Lung (tissue), 17 donors: ENCODE measurements at places on chromosomes 4 and X. TPM values are rescaled to one million over a fixed set of nuclear protein-coding genes. Genes with fewer than 3 reads are reported as not detected.

DNA sequence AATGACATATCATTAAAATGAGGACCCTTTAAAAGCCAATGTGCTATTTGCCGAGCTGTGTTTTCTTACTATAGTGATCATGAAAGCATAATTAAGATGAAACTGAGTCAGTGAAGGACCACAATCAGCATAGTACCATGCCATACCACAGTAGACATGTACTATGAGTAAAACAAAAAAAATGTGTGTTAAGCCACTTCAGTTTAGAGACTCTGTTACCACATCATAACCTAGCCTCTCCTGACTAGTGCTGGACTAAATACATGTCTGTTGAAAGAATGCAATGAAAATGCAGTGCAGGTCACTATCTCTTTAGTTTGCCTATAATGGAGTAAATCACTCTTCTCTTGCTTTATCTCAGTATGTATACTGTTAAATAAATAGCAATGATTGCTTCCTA is 12.3 kb upstream of the DDX53 start:
- no peaks in the 10 kb centered on the region for H3K4me1 ChIP-seq
- H3K27ac ChIP-seq, result no peak overlapping the region
- no peak overlapping the region for H3K4me3 ChIP-seq
- H3K27me3 ChIP-seq, result no peaks in the 10 kb centered on the region

DNA sequence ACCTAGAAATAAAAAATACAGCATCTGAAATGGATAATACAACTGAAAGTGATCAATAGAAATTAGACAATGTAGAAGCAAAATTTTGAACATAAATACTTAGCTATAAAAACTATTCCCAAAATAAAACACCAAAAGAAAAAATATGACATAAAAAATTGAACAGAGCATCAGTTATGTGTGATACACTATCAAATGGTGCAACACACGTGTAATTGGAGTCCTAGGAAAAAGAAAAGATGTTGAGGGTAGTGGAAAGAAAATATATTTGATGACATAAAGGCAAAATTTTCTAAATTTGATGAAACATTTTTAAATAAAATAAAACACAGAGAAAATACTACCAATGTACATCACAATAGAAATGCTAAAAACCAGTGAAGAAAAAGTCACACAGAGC is 63.1 kb downstream of the NPY2R start:
- H3K27ac ChIP-seq, result no peak overlapping the region
- H3K36me3 ChIP-seq, result no peaks in the 10 kb centered on the region
- H3K4me1 ChIP-seq, result no peaks in the 10 kb centered on the region
- DNase-seq, result peak; percentile 8
- H3K4me3 ChIP-seq, result no peak overlapping the region

DNA sequence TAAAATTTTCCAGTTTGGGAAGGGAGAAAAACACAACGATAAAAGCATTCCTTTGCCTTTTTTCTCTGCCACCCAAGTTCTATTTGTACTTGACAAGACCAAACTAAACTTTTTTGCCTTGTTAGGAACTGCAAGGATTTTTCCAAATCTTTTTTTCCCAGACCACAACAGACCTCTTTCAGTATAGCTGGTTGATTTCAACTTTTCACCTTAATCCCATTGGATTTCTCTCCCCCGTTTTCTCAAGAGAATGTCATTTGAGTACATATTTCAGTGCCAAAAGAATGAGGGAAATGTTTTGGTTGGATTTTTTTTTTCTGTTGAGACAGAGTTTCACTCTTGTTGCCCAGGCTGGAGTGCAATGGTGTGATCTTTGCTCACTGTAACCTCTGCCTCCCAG is 18.5 kb upstream of the SGMS2 start:
- no peaks in the 10 kb centered on the region for H3K4me1 ChIP-seq
- no peak overlapping the region for H3K4me3 ChIP-seq
- H3K36me3 ChIP-seq, result no peaks in the 10 kb centered on the region
- DNase-seq, result no peak
- no peaks in the 10 kb centered on the region for H3K27me3 ChIP-seq

The ARMCX1 gene
- 19.9 TPM for total RNA-seq

GRCh38 chr4:135316266-135316779 is 1114.7 kb upstream of the PABPC4L start:
- DNase-seq, result peak; percentile 52
- no peaks in the 10 kb centered on the region for H3K4me1 ChIP-seq
- no peak overlapping the region for H3K4me3 ChIP-seq
- no peaks in the 10 kb centered on the region for H3K36me3 ChIP-seq
- H3K27me3 ChIP-seq, result no peaks in the 10 kb centered on the region

- H3K36me3 ChIP-seq, result no peaks in the 10 kb centered on the region
- H3K27ac ChIP-seq, result no peak overlapping the region
- no peak for DNase-seq
- no peaks in the 10 kb centered on the region for H3K4me1 ChIP-seq
- H3K27me3 ChIP-seq, result no peaks in the 10 kb centered on the region
These were observed 404.5 kb downstream of the GBA3 start for GRCh38 chr4:23097251-23097650.

- H3K4me1 ChIP-seq, result no peaks in the 10 kb centered on the region
- no peak overlapping the region for H3K27ac ChIP-seq
- no peak overlapping the region for H3K4me3 ChIP-seq
- DNase-seq, result no peak
- no peaks in the 10 kb centered on the region for H3K27me3 ChIP-seq
These were observed 279.9 kb downstream of the PPP3CA start for GRCh38 chr4:101067383-101067782.

The DTHD1 gene
- total RNA-seq, result 33.4 TPM

GRCh38 chr4:37531151-37531550 is 155.0 kb downstream of the RELL1 start:
- DNase-seq, result no peak
- H3K27ac ChIP-seq, result no peak overlapping the region
- no peak overlapping the region for H3K4me3 ChIP-seq

DNA sequence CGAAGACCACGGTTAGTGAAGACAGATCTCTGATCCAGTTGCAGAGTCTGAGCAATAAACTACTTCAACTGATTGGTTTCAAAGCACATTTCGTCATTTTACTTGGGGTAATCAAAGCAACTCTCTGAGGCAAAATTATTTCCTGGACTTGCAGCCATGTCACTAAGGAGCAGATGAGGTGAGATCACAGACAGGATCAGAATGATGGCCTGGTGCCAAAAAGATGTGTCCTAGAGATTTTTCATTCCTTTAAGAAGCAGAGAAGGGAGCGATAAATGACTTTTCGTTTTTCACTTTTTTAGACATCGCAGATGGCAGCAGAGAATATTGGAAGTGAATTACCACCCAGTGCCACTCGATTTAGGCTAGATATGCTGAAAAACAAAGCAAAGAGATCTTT is 83.9 kb downstream of the PTTG2 start:
- peaks cover 4% of the 10 kb centered on the region for H3K4me1 ChIP-seq
- no peaks in the 10 kb centered on the region for H3K27me3 ChIP-seq
- H3K27ac ChIP-seq, result no peak overlapping the region
- no peak overlapping the region for H3K4me3 ChIP-seq
- no peak for DNase-seq

DNA sequence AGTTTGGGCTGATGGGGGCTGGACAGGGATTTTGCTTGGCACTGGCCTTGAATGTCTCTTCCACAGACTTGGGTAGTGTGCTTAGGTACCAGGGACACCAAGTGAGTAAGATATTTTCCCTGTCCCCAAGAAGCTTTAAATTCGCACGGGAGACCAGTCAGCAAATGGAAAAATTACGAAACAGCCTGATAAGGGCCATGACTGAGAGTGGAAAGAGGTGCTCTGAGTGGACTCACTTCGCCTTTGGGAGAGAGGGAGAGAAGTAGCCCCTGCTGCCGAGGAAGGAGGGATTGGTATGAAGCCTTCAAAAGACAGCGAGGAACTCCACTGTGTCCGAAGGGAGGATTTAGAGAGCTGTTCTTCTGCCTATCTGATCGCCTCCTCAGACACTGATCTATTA is 2.6 kb downstream of the LSM6 start:
- no peak overlapping the region for H3K4me3 ChIP-seq
- peaks cover 7% of the 10 kb centered on the region for H3K36me3 ChIP-seq
- H3K27ac ChIP-seq, result no peak overlapping the region
- H3K27me3 ChIP-seq, result no peaks in the 10 kb centered on the region
- no peak for DNase-seq

GRCh38 chr4:26299254-26299882 is 21.4 kb upstream of the RBPJ start:
- no peak overlapping the region for H3K4me3 ChIP-seq
- peak; percentile 28 for DNase-seq
- H3K27me3 ChIP-seq, result no peaks in the 10 kb centered on the region
- no peaks in the 10 kb centered on the region for H3K4me1 ChIP-seq
- no peaks in the 10 kb centered on the region for H3K36me3 ChIP-seq
- H3K27ac ChIP-seq, result no peak overlapping the region

The GATA1 gene
- 0.43 TPM for total RNA-seq

The MTMR8 gene
- total RNA-seq, result 4.8 TPM

GRCh38 chr4:8681391-8681790 is 88.8 kb downstream of the CPZ start:
- no peak overlapping the region for H3K27ac ChIP-seq
- no peak for DNase-seq
- H3K27me3 ChIP-seq, result peaks cover 18% of the 10 kb centered on the region
- no peak overlapping the region for H3K4me3 ChIP-seq

DNA sequence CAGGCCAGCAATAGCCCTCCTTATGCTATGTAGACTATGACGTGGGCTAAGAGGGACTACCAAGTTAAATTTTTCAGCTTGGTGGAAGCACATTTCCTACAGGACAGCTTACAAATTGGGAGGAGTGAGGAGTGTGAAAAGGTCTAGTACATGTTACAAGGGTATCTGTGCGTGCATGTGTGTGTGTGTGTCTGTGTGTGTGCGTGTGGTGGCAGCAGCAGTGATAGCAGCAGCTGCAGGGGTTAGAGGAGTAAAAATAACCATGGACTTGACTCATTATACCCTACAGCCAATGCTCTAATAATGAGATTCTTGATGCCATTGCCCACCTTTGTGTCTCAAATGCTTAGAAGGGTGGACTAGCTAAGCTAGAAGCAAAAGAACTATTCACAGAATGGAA is 88.6 kb downstream of the SLC9A7 start:
- no peaks in the 10 kb centered on the region for H3K4me1 ChIP-seq
- H3K4me3 ChIP-seq, result no peak overlapping the region
- H3K27me3 ChIP-seq, result peaks cover 14% of the 10 kb centered on the region
- DNase-seq, result no peak
- no peaks in the 10 kb centered on the region for H3K36me3 ChIP-seq

DNA sequence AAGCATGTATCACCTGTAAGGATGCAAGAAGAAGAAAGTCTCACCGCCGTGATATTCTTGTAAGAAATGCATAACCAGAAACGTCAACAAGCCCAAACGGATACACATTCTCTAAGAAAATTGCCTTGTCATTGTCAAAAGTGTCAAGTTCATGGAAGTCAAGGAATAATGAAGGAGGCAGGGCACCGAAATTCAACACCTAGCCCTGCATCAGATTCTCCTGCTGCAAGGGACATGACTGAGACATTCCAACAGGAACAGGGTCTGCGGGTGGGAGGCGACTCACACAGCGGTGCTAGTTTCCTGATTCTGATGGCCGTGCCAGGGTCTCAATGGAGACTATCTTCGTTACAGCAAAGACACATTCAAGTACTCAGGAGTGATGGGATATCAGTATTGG is 26.7 kb downstream of the IRF2 start:
- no peaks in the 10 kb centered on the region for H3K27me3 ChIP-seq
- peaks cover 2% of the 10 kb centered on the region for H3K36me3 ChIP-seq
- H3K4me1 ChIP-seq, result peaks cover 47% of the 10 kb centered on the region
- DNase-seq, result no peak

The HHIP gene
- 93.9 TPM for total RNA-seq

The CCDC158 gene
- total RNA-seq, result 0.37 TPM

- DNase-seq, result no peak
- H3K27me3 ChIP-seq, result peaks cover 7% of the 10 kb centered on the region
- H3K36me3 ChIP-seq, result peaks cover 3% of the 10 kb centered on the region
- H3K27ac ChIP-seq, result no peak overlapping the region
- no peaks in the 10 kb centered on the region for H3K4me1 ChIP-seq
- no peak overlapping the region for H3K4me3 ChIP-seq
These were observed 14.1 kb downstream of the MAP7D3 start for GRCh38 chrX:136237074-136237473.

DNA sequence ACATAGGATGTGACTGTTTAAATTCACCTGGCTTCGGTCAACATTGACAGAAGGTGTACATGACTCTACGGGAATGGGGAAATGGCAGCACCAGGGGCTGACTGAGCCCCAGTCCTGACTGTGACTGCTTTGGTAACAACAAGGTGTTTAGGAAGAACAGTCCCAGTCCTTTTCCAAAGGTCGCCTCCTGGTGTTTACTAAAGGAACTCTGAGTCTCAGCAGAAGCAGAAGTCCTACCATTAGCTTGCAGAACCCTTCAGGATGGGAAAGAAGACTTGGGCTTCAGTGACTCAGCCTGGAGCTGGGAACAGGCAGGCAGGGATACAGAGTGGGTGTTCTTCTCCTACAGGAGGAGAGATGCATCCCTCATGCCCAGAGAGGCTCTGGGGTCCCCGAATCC is 103.3 kb downstream of the MGST2 start:
- peaks cover 5% of the 10 kb centered on the region for H3K4me1 ChIP-seq
- H3K4me3 ChIP-seq, result no peak overlapping the region
- DNase-seq, result no peak
- no peaks in the 10 kb centered on the region for H3K27me3 ChIP-seq

GRCh38 chr4:182600856-182601255 is 316.3 kb downstream of the DCTD start:
- H3K36me3 ChIP-seq, result no peaks in the 10 kb centered on the region
- H3K4me3 ChIP-seq, result no peak overlapping the region
- DNase-seq, result no peak
- H3K27ac ChIP-seq, result no peak overlapping the region
- H3K27me3 ChIP-seq, result no peaks in the 10 kb centered on the region

The RHOXF2 gene
- not detected for total RNA-seq

DNA sequence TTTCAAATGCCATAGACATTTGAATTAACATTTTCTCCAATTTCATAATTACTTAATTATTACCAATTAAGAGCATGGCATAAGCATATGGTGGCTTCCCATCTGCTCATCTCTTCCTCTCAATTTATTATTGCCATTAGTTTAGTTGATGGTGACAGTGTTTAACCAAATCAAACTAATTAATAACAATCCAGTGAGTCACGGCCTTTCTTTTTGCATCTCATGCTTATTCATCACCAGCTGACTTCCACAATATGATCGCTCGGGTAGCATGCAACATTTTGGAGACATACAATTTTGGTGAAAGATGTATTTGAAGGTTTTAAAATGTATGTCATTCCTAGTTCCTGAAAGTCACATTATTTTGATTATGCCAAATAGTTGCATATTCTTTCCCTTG is 172.8 kb upstream of the TACR3 start:
- no peaks in the 10 kb centered on the region for H3K27me3 ChIP-seq
- no peak overlapping the region for H3K4me3 ChIP-seq
- no peaks in the 10 kb centered on the region for H3K4me1 ChIP-seq
- no peaks in the 10 kb centered on the region for H3K36me3 ChIP-seq
- no peak overlapping the region for H3K27ac ChIP-seq

GRCh38 chrX:16464369-16464768 is 185.6 kb upstream of the S100G start:
- no peaks in the 10 kb centered on the region for H3K4me1 ChIP-seq
- H3K27ac ChIP-seq, result no peak overlapping the region
- H3K4me3 ChIP-seq, result no peak overlapping the region
- no peaks in the 10 kb centered on the region for H3K36me3 ChIP-seq
- DNase-seq, result no peak
- H3K27me3 ChIP-seq, result peaks cover 10% of the 10 kb centered on the region
